ENCODE measurements at places on chromosomes 1 and 21. TPM values are rescaled to one million over a fixed set of nuclear protein-coding genes. Genes with fewer than 3 reads are reported as not detected.

Gene KLF17
- not detected for polyA plus RNA-seq

DNA sequence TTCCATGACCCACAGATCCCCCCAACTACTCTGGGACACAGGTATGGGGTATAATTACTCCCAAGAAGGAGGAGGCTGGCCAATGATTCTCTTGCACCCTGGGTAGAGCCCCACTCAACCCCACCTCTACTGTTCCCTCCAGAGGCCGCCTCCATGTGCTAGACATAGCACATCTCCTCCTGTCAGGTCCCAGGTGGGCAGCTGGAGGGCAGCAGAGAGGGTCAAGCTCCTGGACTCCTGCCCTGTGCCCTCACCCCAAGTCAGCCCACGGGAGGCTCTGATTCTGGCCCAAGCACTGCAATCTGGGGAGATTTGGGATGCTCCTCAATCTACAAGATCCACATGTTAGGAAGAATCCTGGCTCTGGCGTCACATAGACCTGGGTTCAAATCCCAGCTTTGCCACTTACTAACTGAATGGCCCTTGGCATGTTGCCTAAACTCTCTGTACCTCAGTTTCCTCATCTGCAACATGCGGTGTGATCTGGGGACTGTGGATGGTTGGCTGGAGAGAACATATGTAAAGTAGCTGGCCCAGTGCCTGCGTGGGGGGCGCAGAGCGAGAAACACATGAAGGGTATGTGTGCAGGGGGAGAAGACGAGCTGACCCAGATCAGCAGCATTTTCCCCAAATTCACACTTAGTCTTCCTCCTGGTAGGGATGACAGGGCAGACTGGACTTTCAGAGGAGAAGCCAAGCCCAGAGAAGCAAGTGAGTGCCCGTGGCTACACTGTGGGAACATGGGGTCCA, 23.2 kb downstream of the TNNT2 start:
- DNase-seq, result no peak

Gene GBP4
- 11.4 TPM for polyA plus RNA-seq

DNA sequence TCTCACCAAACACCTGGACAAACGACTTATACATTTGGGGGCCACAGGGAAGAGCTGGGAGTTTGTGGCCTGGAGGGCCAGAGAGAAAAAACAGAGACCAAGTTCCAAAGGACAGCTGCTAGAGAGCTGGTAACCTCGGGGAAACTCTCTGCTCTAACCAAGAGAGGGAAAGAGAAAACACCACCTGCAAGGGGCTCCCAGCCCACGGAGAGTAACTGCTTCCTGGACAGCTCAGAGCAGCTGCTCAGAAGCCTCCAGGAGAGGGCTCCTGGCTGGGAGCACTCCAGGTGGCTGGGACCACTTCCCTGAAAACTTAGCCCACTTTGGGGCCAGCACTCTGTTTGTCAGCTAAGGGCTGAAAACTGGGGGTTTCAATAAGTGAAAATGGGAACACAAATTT, 154.8 kb upstream of the GRIK3 start:
- no peak for DNase-seq

- no peak for DNase-seq
These were observed 21.1 kb upstream of the ADGRB2 start for GRCh38 chr1:31785020-31785946.

Gene FGR
- 1.4 TPM for polyA plus RNA-seq

Gene PRAMEF12
- polyA plus RNA-seq, result not detected

DNA sequence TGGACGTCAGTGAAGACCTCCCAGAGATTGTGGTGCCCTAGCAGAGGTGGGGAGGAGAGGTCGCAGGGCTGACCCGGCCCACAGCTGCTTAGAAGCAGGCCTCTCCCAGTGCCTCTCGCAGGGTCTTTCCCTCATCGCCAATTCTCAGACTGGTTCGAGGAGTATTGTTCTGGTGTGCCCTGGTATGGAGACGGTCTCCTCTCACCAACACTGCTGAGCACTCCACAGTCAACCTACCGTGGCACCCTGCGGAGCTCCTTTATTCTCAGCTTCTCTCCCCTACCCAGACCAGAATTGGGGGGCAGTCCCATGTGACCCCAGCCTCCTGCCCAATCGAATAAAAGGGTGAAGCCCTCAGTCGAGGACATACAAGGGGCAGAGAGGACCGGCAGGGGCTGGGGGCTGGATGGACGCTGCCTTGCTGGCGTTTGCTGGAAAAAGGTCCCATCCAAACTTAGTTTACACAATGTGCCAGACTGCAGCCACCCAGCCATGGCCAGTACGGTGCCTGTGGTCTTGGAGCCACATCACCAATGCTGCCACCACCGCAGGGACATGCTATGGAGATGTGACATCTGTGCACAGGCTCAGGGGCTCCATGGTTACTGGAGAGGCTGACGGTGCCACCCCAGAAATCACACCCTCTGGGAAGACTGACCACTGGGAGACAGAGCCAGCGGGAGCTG, 80.8 kb downstream of the STUM start:
- DNase-seq, result no peak

DNA sequence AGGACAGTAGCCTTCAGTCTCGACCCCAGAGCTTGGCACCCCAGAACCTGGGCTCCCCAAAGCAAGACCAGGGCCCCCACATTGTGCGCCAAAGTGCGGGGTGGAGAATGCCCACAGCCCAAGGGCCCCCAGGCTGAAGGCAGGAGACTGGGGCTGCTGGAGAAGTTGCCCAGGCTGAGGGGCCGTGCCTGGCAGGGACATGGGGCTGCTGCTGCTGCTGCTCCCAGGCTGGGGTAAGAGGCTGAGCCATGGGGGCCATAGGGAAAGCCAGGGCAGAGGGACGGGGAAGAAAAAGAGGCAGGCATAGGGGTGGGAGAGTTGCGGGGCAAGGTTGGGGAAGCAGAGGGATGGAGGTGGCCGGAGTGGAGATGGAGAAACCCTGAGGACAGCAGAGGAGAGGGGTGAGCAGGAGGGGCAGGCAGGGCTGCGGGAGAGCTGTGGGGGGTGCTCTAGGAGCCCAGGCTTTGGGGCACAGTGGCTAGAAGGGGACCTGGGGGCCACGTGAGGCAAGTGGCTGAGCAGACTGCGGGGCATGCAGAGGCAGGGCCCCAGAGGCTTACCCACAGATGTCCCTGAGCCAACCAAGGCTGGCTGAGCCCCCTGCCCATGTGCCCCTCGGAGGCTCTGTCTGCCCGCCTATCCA, 18.9 kb downstream of the SLC27A3 start:
- DNase-seq, result no peak

GRCh38 chr1:9824702-9825089, 931 bp upstream of the CLSTN1 start:
- DNase-seq, result no peak

Gene ZZZ3
- 74.0 TPM for polyA plus RNA-seq

Gene ERICH3
- polyA plus RNA-seq, result 0.45 TPM

DNA sequence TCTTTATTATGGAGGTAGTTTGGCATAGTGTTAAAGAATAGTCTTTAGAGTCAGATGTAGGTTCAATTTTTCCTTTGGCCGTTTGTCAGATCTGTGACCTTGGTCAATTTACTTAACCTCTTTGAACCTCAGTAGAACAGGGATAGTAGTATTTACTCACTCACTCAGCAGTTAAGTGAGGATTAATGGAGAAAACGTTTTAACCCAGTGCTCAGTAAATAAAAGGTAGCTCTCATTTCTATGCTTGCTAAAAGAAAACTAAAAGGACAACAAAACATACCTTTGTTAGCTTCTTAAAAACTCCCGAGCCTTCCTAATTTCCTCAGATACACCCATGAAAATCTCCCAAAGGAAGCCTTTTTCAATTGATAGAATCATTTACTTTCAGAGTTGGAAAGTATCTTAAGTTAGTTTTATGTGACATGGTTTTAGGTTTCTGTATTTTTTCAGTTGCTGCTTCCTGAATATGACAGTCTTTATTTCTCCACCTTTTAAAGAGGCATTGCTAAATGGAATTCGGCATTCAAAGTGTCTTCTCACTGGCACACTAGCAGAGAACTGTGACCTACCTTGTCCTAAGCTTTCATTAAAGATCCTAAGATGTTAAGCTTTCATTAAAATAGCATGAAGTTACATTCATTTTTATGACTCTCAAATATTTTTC, 7.8 kb downstream of the ABCD3 start:
- DNase-seq, result no peak

DNA sequence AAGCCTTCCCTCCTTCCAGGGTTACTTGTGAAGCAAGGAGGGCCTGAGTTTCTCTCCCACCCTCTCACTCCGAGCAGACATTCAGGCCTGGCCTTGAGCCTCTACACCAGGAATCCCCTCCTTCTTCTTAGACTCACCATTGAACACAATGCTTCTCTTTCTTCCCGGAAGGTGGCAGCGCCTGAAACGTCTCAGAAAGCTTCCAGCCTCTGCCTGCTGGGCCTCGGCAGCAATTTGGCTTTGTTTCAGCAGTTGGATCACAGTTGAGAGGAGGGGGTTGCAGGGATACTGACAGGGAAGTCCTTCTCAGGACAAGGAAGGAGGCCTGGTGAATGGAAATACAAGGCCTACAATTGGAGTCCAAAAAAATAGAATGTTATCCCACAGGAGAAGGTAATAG, 6.3 kb downstream of the CLDN8 start:
- no peak for DNase-seq

DNA sequence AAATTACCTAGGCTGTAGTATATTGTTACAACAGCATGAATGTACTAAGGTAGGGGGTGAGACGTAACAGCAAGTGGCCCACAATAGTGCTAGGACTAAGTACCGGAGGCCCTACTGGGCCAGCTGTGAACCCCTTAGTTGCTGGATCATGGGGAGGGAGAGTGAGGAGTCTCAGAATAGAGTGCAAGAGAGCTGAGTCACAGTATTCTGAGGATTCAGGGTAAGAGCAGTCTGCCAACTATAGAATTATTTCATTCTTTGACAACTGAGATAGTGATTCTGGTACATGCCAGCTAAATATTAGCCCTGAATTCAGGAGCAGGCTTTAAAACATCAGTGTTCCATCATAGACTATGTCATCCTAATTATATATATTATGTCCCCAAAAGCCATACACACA, 218.7 kb downstream of the TM2D1 start:
- DNase-seq, result no peak

GRCh38 chr1:68085752-68086151, 35.3 kb upstream of the DIRAS3 start:
- DNase-seq, result no peak

Gene CSTB
- 66.1 TPM for polyA plus RNA-seq

DNA sequence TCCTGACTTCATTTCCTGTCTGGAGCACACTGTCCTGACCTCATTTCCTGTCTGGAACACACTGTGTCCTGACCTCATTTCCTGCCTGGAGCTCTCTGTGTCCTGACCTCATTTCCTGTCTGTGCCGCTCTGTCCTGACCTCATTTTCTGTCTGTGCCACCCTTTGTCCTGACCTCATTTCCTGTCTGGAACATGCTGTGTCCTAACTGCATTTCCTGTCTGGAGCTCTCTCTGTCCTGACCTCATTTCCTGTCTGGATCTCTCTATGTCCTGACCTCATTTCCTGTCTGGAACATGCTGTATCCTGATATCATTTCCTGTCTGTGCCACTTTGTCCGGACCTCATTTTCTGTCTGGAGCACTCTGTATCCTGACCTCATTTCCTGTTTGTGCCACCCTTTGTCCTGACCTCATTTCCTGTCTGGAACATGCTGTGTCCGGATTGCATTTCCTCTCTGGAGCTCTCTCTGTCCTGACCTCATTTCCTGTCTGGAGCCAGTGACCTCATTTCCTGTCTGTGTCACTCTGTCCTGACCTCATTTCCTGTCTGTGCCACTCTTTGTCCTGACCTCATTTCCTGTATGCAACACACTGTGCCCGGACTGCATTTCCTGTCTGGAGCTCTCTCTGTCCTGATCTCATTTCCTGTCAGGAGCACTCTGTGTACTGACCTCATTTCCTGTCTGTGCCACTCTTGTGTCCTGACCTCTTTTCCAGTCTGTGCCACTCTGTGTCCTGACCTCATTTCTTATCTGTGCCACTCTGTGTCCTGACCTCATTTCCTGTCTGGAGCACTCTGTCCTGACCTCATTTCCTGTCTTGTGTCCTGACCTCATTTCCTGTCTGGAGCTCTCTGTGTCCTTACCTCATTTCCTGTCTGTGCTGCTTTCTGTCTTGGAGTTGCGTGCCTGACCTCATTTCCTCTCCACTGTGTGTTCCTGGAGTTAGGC, 27.6 kb downstream of the SKI start:
- no peak for DNase-seq

Gene TIE1
- 48.1 TPM for polyA plus RNA-seq

DNA sequence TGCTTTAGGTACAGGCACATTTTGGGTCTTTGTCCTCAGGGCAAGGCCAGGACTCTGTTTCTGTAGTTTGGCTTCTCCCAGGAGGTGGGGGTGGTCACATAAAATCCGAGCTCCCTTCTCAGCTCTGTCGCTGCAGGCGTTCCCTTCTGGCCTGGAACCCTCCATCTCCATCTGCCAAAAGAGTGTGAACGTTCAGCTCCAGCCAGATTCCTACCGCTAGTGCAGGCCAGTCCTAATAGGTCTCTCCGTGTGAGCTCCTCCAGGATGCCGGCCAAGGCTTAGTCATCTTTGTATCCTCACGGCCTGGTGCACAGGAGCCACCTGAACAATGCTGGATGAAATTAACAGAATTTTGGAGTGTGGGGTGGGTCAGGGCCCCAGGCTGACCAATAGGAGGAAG, 19.9 kb upstream of the KCNA10 start:
- DNase-seq, result no peak

Gene CAPN8
- polyA plus RNA-seq, result 1.4 TPM

DNA sequence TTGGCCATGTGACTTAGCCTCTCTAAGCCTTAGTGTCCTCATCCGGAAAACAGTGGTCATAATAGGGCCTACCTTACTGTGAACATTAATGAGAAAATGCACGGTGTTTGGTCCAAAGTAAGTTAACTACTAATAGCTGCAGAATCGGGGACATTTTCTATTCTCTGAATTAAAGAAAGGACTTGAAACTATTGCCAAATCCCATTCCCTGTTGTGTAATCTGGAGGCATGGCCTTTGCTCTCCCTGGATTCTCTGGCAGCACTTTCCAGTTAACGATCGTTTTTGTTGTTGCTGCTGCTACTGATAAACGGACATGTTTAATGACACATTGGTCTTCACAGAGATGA, 30.5 kb downstream of the FMO4 start:
- no peak for DNase-seq

DNA sequence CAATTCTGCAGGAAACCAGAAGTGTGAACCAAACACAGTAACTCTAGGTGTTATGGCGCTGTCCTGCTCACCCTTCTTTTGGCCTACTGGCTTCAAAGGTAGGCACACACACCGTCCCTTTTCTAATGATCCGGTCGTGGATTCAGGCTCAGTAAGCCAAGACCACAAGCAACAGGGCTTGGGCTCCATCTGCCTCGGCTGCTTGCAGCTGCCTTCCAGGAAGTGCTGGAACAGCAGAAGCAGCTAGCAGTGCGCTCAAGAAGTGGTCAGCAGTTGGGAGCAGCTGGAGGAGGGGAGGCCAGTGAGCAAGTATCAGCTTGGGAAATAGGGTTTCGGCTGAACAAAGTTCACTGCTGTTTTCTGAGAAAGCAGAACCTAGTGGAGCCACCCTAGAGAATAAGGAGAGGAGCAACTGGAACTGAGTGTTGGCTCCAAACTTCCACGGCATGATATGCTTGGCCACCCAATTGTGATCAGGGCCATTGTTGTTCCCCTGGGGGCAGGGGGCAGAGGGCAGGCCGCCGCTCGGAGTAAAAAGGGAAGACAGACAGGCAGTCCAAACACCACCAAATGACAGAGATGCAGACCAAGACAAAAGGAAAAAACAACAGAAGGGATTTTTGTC, 173.4 kb downstream of the TOMM20 start:
- DNase-seq, result no peak

Gene RSPH1
- polyA plus RNA-seq, result 13.4 TPM

- no peak for DNase-seq
These were observed 3.2 kb downstream of the GSTM2 start for GRCh38 chr1:109671067-109671466.

GRCh38 chr21:36310016-36310415, 10.0 kb upstream of the MORC3 start:
- no peak for DNase-seq

Data from right renal pelvis (tissue), 4 donors.